Stomach (tissue), 19 donors: ENCODE measurements at places on chromosomes 2 and 18.

DNA sequence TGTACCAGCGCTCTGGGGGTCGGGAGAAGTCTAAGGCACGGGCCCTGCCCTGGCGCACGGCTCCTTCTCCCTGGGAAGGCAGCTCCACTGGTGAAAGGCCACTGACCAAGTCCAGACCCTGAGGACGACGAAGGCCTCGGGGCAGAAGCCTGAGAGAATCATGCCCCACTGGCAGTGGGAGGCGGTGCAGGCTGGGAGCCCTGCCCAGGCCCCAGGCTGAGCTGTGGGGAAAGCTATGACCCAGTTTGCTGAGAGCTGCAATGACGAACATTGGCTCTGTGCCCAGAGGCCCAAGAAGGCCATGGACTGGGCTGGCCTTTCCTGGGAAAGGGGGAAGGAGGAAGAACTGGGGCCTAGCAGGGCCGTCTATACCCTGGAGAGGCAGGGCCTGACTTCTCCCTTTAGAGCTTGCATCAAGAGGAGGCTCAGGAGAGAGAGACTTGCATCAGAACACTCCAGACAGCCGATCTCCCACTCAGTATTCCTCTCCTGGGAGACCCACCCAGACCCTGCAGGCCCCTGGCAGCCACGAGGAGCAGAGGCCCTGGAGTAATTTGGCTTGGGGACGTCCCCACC, 32.9 kb downstream of the HS1BP3 start:
- DNase-seq = peak; percentile 98

DNA sequence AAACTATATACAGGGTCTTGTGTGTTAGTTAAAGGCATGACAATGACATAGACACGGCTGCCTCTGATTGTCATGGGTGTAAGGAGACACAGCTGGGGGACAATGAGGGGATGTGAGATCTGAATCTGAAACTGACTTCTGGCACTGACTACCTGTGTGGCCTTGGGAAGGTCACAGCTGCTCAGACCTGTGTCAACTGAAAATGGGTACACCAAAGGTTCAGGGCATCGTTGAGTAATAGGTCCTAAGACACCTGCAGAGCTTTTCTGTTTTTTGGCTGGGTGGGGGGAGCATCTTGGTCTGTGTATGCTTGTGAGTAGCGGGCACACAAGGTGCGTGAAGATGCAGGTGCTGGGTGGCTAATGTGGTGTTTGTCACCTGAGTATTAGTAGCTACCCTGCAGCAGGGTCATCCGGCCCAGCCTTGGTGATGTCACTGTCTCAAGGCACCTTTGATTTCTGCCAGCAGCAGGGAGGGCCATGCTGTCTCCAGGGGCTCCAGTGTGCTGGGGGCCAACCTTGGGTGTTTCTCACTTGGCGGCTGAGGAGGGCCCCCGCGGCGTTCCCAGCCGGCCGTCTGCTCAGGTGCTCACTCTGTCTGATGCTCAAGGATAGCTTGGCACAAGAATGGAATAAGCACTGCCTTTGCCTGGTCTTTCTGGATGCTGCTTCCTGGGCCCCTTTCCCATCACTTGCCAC, 53.1 kb upstream of the HS6ST1 start:
- no peak for DNase-seq

DNA sequence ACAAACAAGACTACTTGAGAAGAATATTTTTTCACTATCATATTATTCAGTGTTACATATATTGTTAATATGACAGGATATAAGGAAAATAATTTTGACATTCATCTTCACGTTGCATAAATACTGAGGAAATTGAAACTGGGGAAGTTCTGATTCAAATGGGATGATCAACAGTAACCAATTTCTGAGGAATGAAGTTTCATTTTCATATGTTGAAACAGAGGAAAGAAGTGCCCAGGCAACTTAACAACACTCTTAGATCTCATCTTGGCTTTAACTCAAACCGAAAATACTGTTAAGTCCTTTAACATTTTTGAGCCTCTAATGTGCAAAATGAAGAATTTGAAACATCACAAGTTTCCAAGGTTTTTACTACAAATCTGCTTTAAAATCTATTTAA, 612.2 kb upstream of the VRK2 start:
- no peak for DNase-seq

- DNase-seq = no peak
Observed at GRCh38 chr18:50053111-50053510, 141.8 kb downstream of the MYO5B start.

DNA sequence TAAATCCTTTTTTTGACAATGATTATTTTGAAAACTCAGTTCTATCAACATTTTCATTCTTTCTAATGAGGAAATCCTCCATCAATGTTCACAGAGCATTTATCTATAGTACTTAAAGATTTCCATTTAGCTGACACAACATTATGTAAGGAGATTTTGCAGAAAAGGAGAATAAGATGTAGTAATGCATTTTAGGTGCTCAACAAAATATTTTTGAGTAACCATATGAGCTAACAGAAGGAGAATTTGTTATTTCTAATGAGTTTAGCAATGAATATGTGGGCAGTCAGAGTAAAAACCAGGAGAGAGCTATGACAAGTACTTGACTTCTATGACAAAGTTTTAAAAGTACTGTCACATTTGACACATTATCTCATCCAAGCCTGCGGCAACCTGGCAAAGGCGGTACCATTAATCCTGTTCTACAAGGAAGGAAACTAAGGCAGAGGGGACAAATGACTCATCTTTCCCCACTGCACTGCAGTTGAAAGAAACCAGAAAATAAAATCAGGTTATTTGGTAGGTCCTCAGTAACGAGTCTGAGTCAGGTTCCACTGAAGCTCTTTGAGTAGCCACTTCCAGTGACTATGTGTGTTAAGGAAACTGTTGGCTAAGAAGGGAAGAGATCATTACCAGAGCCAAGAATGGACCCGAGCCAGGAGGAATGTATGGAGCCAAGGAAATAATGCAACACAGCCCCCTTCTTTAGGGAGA, 134.1 kb upstream of the ITGB6 start:
- peak; percentile 70 for DNase-seq

- DNase-seq = no peak
Observed at GRCh38 chr2:65554765-65555591, 122.6 kb upstream of the SPRED2 start.

GRCh38 chr2:199191461-199191860, 266.3 kb downstream of the SATB2 start:
- DNase-seq = no peak

- no peak for DNase-seq
Observed at GRCh38 chr2:105919826-105920225, 175.1 kb downstream of the NCK2 start.

DNA sequence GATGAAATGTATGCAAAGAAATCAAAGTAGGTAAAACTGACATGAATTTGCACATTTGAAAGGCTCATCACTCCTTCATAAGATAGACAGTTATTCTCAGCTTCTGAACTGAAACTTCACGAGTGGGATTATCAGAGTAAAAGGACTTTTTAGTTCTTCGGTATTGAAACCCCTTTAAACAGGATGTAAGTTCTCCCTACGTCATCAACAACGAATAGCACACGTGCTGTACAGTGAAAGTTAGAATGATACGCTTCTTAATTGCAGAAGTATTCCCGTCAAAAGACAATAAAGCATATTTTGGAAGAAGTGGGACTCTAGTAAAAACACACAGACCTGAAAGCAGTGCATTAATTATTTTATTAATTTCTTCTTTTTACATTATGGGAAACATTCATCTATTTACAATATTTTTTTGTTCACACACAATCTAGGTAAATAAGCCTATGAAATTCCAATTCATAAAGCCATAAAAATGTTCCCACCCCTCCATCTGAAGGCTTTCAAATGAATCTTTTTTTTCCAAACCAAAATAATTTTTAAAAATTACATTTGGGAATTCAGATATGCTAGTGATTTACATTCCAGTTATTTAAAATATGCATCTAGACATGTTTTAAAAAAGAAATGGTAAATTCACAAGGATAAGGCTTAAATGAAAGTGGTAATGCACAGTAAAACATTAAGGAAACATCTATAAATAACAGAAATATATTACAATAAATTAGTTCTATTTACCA, 45.9 kb downstream of the TGIF1 start:
- no peak for DNase-seq

DNA sequence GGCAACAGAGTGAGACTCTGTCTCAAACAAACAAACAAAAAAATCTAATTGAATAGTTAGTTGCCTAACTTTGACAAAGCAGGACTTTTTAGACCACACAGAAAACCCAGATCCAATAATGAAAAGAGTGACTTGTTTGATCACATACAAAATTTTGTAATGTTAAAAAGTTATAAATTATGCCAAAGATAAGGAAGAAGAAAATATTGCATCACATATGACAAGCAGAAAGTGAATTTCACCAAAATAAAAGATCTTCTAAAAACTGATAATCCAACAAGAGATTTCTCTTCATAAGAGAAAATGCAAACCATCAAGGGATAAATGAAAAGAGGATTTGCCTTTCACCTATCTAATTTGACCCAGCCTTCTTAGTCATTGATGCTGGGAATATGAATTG, 2.8 kb upstream of the RMP24 start:
- no peak for DNase-seq

DNA sequence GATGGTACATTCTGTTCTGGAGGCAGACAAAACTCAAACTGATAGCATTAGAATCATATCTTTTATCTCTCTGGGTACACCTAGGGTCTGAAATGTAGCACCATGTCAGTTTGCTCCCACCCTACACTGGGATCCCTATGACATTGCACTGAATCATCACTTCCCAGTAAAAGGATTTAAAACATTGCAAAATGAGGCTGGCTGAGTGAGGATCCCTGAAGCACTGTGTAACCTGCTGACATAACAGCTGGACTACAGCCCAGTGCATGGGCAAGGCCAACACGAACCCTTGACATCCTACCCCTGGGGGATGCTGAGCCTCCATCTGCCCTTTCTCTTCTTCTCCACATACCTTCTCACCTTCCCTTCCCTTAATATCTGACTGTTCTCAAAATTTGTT, 253.2 kb downstream of the TTC32 start:
- no peak for DNase-seq

- DNase-seq = no peak
Observed at GRCh38 chr2:37779611-37780386, 108.4 kb upstream of the CDC42EP3 start.

DNA sequence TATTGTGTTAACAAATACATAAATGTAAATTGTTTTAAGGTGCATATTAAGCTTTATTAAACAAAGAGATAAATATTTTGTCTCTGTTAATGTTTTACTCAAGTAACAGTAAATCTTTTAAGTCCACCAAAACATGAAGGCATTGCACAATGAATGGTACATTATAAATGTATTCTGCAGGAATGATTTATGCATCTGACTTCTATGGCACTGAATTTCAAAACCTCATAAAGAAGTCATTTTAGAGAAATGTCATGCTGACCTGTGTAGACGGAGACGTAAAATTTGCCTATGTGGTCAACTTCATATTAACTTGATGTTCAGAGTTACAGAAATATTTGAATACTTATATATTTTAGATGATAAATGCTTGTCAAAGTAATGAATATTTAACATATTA, 194.7 kb downstream of the BABAM2 start:
- DNase-seq = no peak

- DNase-seq = no peak
Observed at GRCh38 chr18:73774811-73775509, 372.7 kb downstream of the FBXO15 start.

DNA sequence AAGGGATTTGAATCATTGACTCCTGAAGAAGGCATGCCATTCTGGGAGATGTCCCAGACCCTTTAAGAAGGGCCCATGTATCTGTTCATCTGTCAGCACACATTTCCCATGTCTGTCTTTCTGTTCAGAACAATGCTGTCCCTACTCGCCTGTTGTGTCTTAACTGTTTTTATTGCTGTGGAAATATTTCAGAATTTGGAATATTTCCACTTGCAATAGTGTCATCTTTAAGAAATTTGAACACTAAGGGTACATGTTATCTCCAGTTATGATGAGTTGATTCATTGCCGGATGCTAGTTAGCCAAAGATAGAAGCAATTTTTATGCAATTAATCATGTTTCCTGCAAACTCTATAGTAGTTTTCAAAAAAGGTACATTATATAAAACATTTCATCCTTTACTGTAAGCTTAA, 36.9 kb upstream of the NT5C1B start:
- no peak for DNase-seq

- no peak for DNase-seq
Observed at GRCh38 chr2:237120916-237121315, 35.2 kb downstream of the COPS8 start.

- no peak for DNase-seq
Observed at GRCh38 chr2:160373666-160374065, 119.9 kb downstream of the RBMS1 start.

DNA sequence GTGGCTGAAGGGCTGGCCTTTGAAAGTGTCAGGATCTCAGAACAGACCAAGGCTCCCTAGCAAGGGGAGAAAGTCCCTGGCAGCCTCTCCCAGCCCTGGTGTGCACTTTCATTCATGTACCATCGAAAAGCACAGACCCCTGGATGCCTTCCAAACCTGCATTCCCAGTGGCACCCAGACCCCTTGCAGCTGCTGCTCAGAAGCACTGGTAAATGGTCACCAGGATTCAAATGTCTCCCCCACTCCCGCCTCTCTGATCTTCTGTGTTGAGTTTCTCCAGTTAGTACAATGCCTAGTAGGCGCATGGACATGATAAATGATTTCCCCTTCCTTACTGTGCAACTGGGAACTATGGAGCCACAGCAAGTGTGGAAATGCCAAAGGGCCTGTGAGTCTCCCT, 180.0 kb downstream of the GLI2 start:
- DNase-seq = no peak

GRCh38 chr2:27291865-27292264, 9.6 kb downstream of the TRIM54 start:
- DNase-seq = no peak

DNA sequence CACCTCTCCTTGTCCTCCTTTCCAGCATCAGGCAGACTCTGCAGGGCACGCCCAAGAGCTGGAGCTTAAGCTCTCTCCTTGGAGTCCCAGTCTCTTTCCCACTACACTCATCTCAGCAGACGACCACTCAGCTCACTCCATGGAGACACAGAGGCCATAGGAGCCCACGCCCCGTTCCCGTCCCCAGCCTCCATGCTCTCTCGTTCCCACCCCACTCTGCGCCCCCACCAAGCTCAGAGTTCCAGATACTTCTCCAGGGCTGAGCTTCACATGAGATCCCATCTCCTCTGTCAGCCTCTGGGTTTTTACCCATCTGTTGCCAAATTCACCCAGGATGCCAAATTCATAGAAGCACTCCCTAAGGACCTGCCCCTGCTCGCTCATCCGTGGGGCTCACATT, 87.3 kb downstream of the MALT1 start:
- no peak for DNase-seq

GRCh38 chr2:64115808-64116598, 28.2 kb downstream of the PELI1 start:
- no peak for DNase-seq

GRCh38 chr2:31578316-31578715, 2.4 kb downstream of the SRD5A2 start:
- DNase-seq = no peak

GRCh38 chr2:8985561-8986326, 17.7 kb downstream of the MBOAT2 start:
- DNase-seq = no peak

DNA sequence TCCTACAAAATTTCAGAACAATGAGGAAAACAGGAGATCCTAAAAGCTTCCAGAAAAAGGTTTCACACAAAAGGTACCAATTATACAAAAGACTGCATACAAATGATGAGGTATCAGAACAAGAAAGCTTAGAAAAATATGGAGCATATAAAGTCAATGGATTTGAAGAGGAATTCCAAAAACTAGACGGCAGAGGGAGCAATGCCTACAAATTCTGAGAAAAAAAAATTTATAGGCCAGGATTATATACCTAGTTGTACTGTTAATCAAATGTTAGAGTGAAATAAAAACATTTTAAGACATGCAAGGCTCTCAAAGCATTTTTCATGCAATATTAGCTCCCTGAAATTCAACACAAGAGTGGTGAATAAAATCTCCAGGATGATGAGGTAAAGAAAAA, 106.2 kb downstream of the ZRANB3 start:
- DNase-seq = no peak
